ENCODE measurements at places on chromosomes 7 and 10.

- DNase-seq = peak; percentile 47
These were observed 130.0 kb downstream of the FAM53B start for GRCh38 chr10:124614003-124614659.

DNA sequence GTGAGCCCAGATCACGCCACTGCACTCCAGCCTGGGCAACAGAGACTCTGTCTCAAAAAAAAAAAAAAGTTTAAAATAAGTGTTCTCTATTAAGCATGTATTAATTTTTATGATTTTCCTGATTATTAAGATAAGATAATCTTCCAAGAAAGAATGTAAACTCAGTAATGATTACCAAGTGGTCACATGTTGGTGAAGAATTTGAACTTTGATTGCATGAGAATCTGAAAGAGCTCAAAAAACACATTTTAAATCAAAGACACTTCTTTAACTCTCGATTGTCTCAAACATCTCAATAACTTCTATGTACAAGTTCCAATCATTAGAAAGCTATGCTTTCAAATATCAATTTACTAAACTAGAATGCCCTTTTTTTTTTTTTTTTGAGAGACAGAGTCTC, 33.8 kb downstream of the SNX8 start:
- no peak for DNase-seq

DNA sequence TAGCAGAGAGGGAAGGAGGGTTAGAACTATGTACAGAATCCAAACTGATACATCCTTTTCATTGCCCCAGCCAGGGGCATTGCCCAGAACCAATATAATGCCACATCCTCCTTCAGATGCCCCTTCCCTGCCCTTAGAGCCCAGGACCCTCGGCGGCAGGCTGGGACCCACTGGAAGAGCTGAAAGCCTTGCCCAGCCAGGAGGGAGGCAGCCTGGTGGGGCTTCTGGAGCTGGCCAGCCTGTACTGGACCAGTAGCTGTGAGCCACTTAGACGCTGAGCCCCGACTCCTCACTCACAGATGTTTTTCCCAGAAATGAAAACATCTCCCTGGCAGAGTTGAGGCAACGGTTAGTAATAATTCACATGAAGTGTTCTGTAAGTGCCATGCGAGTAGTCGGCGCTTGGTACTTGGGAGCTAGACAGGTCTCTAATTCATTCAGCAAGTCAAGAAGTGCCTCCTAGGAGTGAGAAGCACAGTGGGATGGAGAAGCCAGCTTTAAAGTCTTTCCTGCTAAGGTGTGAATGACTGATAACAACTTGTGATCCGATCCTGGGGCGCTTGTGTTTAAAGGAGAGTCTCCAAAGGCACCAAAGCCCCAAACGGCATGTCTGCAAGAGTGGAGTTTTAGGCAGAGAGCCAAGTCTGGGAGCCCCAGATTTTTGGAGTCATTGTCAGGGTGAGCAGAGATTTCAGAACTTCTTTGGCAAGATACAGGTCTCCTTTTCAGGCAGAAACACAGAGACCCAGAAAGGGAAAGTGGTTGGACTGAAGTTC, 9.8 kb downstream of the VSIR start:
- no peak for DNase-seq

DNA sequence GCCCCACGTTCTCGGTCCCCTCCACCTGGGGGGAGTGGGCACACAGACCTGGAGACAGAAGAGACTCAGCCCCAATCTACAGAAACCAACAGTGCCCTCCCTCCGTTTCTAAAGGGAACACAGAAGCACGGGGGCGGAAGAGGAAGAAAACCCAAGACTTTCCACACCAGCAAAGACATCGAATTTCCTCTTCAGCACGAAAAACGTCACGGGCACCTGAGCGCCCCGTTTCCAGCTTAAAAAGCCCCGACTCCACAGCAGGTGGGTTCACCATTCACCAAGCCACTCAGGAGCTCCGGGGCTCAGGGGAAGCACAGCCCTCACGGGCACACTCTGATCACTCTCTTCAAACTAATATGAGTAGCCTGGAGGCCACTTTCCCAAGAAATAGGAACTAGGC, 19.6 kb downstream of the NUDT1 start:
- DNase-seq = no peak

GRCh38 chr10:122953902-122954730, at the start of gene C10orf88:
C10orf88 (minus strand) TSS chr10:122954227; CDS start chr10:122954178, 49 bp downstream.
- peak; percentile 98 for DNase-seq

DNA sequence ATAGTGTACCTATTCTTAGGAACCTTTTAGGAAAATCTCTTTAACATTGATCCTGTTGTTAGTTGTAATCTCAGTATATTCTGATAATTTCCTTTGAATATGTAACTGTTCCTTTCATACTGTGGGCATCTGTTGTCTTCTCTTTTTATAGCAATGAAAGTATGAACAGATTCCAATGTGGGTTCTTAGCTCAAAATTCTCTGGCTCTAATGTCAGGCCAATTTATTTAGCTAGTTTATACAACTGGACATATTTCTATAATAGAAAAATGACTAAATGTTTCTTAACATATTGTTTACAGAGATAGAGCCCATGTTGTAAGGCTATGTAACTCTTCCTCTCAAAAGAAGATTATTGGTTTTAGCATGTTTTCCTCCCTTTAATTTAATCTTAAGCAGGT, 363.2 kb downstream of the AUTS2 start:
- DNase-seq = no peak

DNA sequence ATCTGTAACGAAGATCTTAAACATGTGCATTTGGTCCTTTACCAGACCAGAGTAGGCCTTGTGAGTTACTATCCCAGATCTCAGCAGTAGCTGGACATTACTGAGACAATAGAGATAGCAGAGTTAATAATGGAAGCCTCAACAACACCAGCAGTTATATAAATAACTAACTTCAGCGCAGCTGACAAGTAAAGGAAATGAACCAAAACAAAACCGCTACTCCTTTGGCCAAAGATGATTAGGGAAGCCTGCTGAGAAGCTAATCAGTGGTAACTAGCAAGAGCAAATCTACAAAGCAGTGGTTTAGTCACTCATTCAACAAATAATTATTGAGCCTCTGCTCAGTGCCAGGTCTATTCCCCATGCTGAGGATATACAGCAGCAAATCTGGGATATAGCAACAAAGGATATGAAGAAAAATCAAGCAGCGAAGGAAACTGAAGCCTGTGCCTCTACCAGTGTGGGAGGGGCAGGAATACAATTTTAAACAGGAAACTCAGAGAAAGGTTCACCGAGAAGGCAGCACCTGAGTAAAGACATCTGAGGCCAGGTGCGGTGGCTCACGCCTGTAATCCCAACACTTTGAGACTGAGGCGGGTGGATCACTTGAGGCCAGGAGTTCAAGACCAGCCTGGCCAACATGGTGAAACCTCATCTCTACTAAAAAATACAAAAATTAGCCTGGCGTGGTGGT, 103.6 kb downstream of the ELMO1 start:
- no peak for DNase-seq

GRCh38 chr10:6061056-6061455, 1.1 kb downstream of the IL2RA start:
- no peak for DNase-seq

DNA sequence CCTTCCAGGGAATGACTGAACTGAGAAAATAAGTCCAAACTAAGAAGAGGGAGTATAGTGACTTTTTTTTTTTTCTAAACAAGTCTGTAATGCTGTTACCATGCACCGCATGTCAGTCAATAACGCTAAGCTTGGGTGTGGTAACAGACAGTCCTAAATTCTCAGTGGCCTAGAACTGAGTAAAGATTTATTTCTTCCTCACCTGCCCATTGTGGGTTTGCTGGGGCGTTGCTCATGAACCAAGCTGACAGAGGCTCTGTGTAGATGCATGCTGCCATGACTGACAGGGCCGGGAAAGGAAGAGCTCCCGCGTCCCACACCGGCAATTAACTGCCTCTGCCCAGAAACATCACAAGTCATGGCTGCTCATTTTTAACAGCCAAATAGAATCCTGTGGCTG, 25.5 kb upstream of the PRKG1 start:
- no peak for DNase-seq

GRCh38 chr10:72792288-72792687, 100.3 kb downstream of the MCU start:
- DNase-seq = no peak

DNA sequence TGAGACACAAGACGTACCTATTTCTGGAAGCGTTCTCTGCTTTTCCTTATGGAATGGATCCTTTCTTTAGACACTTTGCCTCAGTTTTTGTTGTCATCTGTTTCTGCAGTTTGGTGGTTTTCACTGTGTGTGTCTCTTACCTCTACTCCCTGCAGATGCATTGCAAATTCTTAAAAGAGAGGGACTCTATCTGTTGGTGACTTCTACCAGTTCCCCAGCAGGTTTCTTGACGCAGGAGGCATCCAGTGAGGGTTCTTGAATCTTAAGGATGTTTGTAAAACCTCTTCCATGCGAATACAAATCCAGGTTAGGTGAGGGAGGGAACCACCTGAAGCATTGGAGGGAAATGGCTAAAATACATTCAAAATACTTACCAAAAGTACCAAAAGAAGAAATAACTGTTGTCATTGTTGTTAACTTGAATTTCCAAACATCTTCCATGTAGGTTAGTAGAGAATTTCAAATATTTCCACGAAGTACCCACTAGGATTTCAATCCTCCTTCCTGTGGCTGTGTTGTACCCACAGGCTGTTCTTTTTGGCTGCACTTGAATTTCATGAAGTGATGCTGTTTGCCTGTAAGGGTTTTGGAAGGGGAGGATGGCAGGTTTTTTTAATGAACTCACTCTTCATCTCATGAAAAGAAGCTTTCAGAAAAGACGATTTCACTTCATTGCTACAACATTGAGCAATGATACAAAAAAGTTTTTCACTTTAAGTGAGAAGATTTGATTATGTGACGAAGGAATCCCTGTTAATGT, 32.2 kb downstream of the PLXDC2 start:
- no peak for DNase-seq

DNA sequence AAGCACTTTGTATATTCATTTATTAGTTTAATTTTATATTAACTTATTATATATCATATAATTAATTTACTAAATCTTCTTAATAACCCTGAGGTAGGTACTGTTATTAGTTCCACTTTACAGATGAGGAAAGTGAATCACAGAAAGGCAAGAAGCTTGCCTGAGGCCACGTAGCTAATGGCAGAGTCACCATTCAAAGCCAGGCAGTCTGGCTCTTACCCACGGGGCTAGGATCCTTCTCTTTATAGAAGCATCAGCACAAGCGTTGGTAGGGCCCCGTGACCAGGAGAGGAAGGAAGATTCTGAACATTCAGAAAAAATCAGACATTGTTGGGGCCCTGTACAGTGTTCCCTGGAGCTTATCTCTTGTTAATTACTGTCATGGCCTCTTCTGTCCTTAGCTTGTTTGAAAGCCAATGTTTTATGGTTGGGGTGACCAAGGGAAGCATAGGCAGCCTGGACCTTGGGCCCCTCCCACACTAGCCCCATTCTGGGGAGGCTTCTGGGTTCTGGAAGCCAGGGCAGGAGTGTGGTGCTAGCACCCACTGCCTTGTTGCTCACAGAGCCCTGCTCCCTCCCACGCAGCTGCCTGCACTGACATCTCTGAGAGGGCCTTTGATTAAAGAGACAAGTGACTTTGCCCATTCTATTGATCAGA, 31.1 kb upstream of the SLF2 start:
- no peak for DNase-seq

- peak; percentile 86 for DNase-seq
These were observed 12.3 kb upstream of the OGA start for GRCh38 chr10:101830322-101831168.

GRCh38 chr10:123266971-123267370, 112.8 kb downstream of the BUB3 start:
- no peak for DNase-seq

DNA sequence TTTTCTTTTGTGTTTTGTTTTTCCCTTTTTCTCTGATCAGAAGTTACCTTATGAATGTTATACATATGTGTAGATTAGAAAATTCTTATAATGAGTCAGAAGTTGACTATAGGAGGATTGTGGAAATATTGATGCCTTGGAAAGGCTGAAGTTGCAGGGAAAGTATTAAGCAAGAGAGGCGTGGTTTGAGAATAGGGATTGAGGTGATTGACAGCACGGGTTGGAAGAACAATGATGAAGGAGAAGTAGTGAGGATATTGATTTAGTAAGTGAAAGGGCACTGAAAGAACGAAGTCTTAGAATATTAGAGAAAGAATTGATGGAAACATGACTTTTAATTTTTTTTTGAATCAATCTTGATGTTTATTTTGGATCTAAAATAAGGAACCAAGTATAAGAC, 176.0 kb downstream of the EXOC4 start:
- no peak for DNase-seq

DNA sequence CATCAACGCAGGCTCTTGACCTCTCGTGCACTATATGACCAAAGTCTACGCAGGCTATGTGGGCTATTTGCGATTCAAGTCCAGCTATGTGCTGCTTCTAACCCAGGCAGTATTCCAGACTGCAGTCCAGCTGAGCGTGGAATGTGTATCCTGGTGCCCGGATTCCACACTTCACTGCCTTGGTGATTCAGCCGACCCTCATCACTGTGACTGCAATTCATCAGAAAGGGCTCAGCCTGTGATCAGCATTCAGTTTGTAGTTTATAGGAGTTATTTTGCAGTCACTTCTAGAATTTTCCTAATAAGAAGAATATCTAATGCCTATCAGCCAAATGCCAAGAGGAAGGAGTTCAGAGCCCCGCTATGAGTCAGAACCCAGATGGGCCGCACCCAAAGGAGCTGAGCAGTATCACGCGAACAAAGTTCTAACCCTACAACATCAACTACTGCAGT, 119.8 kb upstream of the LANCL2 start:
- no peak for DNase-seq

DNA sequence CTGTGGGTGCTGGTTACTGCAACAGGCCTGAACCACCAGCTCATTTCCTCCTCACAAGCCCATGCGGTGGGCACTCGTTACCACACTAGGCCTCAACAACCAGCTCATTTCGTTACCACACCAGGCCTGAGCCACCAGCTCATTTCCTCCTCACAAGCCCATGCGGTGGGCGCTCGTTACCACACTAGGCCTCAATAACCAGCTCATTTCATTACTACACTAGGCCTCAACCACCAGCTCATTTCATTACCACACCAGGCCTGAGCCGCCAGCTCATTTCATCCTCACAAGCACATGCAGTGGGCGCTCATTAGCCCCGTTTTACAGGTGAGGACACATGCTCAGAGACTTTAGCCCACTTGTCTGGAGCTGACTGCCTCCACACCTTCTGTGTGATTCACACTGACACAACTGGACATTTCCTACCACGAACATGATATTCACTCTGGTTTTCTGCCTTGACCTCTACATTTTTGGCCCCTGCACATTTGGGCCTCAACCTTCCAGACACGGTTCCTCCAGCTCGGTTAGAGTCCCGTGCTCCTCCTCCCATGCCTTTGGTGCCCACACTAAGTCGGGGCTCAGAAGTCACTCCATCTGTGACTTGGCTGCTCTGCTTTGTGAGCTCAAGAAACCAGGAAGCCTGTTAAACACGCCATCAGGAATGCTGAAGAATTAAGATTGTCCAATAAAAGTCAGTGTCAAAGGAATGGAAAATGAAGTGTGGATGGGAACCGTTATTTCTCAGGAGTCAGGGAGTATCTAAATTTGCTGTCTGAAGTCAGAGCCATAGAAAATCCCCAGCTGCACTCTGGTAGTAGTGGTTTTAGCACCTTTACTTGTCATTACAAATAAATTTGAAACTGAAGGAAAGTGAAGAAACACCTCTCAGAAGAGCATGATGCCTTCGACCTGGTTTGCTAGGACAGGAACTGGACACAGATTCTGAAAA, 55.8 kb upstream of the LANCL2 start:
- peak; percentile 89 for DNase-seq

GRCh38 chr7:106009503-106010226, 46.6 kb downstream of the CDHR3 start:
- DNase-seq = peak; percentile 4

GRCh38 chr7:135736586-135737305, 8.8 kb upstream of the SLC13A4 start:
- no peak for DNase-seq

Data from GM12864 (cell line).